Activated CD4-positive, alpha-beta T cell treated with anti-CD3 and anti-CD28 coated beads, Interleukin-2, amount 50 U/mL, for 48 hours (primary cell): ENCODE measurements at places on chromosomes 12 and 14.

GRCh38 chr12:62484233-62484632 lies 17.6 kb downstream of the MON2 start:
- no peak for DNase-seq

DNA sequence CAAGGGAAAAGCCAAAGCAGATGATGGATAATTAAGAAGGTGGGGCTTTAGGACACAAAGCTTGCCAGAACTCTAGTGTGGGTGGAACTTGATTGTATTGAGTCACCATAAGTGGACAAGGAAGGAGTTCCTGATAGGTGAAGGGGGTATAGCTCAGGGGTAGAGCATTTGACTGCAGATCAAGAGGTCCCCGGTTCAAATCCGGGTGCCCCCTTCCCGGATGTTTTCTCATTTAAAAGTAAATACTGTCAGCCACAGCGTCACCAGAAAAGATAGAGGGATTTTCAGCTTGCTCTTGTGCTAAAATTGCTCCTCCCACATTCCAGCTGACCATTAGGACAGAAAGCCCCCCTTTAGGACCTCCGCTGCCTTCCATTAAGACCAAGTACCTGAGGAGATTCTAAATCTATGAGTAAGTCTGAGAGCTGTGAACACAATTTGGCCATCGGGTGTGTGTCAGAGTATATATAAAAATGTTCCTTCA lies 36.6 kb downstream of the DCAF4 start:
- DNase-seq, result no peak

DNA sequence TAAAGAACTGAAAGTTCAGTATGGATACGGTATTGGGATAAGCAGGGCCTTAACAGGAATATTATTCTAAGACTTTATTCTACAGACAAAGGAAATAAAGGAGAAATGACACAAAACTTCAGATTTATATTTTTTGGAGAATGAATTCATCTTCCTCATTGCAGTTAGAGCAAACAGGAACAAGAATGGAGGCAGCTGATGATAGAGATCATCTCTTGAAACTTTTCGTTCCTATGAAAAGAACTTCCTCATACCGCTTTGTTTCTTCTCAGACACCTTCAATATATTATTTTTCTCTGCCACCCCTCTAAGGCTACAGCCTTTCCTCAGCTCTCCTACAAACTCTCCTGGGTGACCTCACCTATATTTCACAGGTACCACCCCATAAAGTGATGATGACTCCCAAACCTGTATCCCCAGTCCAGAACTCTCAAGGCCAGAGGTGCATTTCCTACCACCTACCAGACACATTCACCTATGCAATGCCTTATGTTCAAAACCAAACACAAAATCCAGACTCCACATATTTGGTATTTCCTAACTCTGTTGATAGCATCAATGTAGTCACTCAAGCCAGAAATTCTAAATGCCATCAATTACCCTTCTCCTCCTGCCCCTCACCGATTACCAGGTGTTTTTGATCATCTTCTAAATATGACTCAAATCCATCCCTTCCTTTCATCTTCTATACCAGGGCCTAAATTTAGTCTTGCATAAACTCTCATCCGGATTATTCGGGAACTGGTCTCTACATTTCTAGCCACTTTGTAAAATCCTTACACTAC lies 7.4 kb downstream of the MAP4K5 start:
- no peak for DNase-seq

DNA sequence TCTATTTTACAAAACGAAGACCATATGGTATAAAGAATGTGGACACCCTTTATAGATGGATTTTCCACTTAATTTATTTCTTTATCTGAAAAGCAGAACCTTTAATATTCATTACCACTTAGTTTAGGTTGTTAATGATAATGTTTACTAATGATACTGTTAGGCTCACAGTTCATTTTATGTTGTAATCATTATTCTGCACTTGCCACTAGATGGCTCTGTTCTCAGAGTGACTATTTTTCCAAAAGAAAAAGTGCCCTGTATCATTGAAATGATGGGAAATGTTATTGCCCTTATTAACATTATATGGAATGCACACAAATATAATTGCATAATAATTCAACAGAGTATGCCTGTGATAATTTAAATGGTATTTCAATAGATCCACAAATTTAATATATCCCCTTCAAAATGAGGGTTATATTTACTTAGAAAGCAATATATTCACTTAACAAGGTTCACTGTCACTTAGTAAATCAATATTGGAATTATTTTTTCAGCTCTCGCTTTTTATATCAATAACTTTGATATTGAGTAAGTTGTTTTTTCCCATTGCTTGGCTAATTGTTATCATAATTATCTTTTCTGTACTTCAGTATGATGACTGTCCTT lies 95.7 kb downstream of the PDE3A start:
- no peak for DNase-seq

DNA sequence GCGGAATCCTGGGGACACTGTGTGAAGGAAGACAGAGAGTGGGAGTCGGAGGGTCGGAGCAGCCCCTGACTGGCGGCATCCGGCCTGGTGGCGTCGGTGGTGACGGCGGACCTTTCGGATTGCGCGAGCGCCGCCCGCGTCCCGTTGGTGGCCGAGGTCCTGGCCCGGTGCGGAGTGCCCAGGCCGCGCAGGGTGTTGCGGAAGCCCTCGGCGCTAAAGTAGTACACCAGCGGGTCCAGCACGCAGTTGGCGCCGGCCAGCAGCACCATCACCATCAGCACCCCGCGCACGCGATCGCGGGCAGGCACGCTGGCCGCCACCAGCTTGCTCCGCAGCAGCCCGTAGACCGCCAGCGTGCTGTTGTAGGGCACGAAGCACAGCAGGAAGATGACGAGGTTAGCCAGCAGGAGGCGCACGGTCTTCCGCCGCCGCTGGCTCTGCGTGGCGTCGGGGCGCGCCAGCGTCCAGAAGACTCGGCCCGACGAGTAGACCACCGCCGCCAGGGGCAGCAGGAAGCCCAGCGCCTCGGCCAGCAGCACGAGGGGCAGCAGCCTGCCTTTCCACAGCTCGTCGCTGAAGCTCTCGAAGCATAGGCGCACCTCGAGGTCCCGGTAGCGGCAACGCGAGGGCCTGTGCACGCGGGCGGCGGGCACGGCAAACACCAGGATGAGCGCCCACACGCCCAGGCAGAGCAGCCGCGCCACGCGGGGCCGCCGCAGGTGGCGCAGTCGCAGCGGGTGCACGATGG lies 13.1 kb upstream of the CHD4 start:
- DNase-seq, result peak; percentile 66

DNA sequence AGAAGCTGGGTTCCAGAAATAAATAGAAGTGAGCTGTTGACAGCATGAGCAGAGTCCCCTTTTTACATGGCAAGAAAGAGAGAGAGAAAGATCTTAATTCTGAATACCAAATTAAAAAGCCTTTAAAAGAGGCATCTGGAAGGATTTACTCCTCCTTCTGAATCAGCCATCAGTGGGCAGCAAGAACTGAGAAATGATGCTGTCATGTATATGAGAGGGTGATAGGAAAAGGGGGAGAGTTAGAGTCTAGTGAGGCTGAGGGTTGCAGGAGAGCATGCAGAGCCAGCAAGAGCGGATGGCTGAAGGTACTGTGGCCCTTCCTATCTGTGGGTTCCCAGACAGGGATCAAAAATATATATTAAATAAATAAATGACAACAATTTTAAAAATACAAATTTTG lies 34.5 kb upstream of the GNG2 start:
- DNase-seq, result no peak

- DNase-seq, result peak; percentile 3
Observed at GRCh38 chr14:82075566-82075965, 541.9 kb upstream of the SEL1L start.

- no peak for DNase-seq
Observed at GRCh38 chr12:99759444-99759843, 111.9 kb downstream of the GARIN6 start.

GRCh38 chr12:92064422-92064821 lies 81.2 kb downstream of the BTG1 start:
- DNase-seq, result no peak

DNA sequence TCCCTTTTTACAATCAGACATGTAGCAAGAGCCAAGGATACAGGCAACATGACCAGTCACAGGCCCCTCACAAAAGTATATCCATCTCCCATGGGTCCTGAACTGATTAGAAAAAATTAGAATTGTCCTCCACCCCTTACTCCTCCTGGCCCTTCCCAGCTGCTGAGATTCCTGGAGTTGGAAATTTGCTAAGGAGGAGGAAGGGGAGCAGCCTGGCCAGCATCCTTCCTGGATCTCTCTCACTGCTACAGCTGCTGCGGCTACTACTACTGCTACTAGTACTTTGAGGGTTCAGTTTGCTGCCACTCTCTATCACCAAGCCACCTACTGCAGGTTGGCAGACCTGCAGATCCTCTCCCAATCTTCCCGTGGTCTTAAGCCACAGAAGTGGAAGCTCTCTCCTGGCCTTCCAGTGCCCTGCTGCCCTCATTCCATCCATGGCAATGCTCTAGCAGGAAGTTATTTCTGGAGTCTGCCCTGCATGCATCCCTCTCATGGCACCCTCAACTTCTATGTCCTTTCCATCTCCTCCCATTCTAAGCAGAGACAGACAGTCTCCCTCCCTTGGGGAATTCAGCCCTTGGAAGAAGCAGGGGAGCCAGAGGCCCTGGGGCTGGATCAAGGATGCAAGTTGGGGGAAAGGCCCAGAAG lies 1.0 kb downstream of the ITGA7 start:
- DNase-seq, result no peak

- DNase-seq, result no peak
Observed at GRCh38 chr12:68617160-68617926, 6.6 kb downstream of the RAP1B start.

DNA sequence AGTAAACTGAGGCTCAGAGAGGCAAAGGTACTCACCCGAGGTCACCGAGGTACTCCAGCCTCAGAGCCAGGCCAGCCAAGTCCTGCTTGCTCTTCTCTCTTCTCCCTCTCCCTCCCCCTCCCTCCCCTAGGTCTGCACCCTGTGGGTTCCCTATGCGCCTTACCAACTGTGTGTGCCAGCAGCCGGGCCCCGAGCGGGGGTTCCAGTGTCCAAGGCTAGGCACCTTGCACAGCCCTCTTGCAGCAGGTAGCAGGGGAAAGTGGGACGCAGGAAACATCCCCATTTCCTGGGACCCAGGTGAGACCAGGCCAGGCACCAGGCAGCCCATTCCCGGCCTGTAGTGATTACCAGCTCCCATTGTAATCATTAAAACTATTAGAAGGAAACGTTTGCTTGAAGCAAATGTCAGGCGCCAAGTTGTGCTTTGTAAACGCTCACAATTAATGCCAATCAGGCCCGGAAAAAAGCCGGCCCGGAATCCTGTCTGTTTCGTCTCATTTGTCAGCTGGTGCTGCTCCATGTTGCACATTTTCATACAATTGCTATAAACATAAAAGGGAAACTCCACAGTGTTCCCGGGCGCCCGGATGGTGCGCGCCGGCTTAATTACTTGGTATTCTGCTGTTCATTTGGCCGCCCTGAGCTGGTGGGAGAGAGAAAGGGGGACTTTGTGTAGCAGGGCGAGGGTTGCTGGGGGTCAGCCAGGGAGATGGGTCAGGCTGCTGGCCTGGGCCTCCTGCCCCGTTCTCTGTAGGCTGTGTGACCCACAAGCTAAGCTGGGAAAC lies 11.9 kb downstream of the FAM222A start:
- DNase-seq, result no peak

DNA sequence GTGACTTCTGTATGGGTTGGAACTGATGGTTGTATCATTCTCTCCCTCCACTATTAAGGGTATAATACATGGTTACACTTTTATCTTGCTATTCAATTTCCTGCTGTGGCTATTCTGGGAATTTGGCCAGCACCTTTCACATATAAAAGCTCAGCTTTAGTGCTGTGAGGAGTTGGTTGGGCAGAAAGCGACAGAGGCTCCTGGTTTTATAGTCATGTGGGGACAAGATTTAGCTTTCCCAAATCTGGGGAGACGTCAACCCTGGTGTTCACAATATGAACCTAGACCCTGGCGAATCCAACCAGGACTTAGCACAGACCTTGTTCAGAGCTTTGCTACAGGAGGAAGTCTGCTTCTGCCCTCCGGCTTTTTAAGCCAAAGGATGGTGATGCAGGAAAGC lies 36.5 kb downstream of the FOS start:
- no peak for DNase-seq

DNA sequence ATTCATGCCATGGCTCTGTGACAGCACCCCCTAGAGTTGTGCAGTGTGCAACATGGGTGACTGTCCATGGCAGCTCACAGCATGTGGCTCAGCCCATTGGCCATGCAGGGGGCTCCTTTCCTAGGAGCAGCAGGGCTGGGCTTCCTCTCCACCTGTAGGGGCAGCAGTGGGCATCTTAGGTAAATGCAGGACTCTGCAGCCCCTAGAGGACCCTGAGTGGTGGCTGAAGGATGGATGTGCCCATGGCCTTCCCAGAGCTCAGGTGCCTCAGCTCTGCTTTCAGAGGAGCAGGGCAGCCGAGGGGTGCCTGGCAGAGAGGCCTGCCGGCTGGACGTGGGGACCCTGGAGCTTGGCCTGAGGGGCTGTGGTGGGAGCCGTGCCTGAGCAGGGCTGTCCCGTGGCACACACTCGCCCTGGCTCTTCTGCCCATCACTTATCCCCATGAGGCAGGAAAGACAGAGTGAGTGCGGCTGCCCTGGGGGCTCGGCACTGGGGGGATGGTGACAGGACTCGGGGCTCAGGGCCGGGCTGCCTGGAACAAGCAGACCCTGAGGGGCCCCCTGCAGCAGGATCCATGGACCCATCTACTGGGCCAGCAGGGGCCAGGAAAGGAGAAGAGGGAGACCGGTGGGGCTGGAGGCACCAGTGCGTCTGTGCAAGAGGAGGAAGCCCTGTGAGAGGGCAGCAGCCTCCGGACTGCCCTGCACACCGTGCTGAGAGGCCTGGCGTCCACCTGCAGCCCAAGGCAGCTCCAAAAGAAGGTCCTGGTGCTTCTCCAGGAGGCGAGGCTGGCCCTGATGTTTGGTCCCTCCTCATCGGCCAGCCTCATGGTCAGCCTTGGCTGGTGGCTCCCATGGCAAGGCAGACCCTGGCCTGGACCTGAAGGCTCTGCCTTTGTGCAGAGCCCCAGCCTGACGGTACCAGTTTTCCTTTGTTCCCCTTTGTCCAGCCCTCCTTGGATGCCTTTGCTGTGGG lies 7.6 kb downstream of the ADSS1 start:
- no peak for DNase-seq

GRCh38 chr14:36091096-36091495 lies 85.4 kb downstream of the PTCSC3 start:
- DNase-seq, result no peak

DNA sequence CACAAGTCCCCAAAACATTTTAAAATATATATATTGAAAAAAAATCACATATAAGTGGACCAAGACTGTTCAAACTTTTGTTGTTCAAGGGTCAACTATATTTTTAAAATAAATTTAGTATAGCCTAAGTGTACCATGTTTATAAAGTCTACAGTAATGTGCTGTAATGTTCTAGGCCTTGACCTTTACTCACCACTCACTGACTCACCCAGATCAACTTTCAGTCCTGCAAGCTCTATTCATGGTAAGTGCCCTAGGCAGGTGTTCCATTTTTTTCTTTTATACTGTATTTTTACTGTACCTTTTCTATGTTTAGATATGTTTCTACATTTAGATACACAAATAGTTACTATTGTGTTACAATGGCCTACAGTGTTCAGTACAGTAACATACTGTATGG lies 23.4 kb upstream of the TMTC1 start:
- no peak for DNase-seq
